ENCODE measurements at places on chromosomes 2 and 18. TPM values are rescaled to one million over a fixed set of nuclear protein-coding genes. Genes with fewer than 3 reads are reported as not detected.

DNA sequence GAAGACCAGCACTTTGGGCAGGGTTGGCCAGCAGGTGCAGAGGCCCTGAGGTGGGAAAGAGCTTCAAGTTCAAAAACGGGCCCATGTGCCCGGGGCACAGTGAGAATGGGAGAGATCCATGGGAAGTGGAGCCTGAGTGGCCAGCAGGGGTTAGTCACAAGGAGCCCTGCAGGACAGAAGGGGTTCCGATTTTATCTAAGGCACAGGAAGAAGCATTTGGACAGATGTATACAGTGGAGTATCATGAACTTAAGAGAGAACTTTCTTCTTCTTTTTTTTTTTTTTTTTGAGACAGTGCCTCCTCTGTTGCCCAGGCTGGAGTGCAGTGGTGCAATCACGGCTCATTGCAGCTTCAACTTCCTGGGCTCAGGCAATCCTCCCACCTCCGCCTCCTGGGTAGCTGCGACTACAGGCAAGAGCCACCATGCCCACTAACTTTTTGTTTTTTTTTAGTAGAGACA, 24.0 kb downstream of the WIPF1 start:
- no peak overlapping the region for H3K27ac ChIP-seq
- no peaks in the 10 kb centered on the region for H3K4me1 ChIP-seq
- H3K36me3 ChIP-seq, result no peaks in the 10 kb centered on the region
- DNase-seq, result no peak

DNA sequence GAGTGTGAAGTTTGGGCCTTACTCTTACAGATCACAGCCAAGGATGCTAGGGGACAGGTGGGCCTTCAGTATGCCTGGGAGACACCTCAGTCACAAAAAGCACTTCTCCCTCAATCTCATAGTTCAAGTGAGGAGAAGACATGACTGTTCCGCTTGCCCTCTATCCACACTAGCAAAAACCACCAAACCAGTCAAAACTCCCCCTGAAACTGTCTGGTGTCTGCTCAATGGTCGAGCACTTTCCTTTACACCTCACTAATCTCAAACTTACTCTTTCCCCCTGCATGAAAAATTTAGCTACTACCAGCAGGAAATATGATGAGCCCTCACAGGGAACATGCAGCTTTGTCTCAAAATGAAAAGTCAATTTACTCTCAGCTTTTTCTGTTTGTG, 232.2 kb downstream of the TRIB2 start:
- H3K36me3 ChIP-seq, result no peaks in the 10 kb centered on the region
- no peak overlapping the region for H3K27ac ChIP-seq
- no peak overlapping the region for H3K4me3 ChIP-seq
- no peak for DNase-seq
- H3K27me3 ChIP-seq, result no peaks in the 10 kb centered on the region

The IL36A gene
- not detected for total RNA-seq

The ARHGAP28 gene
- total RNA-seq, result 2.9 TPM

GRCh38 chr2:1777781-1778180, 33.5 kb upstream of the PXDN start:
- H3K36me3 ChIP-seq, result no peaks in the 10 kb centered on the region
- DNase-seq, result no peak
- H3K27me3 ChIP-seq, result no peaks in the 10 kb centered on the region
- no peaks in the 10 kb centered on the region for H3K4me1 ChIP-seq
- H3K27ac ChIP-seq, result no peak overlapping the region

DNA sequence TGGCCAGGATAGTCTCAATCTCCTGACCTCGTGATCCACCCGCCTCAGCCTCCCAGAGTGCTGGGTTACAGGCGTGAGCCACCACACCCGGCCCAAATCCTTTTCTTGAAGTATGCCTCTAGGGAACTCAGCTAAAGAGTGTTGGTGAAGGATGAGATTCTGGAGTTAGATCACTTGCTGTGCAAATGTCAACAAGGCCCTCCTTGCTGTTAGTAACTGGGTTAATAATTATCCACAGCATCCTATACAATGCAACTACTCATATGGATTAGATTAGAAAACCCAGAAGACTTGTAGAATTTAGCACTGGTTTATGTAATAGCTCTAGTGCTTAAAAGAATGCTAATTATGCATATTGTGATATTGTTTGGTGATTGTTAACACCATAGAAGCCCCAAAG, 310.8 kb upstream of the TFPI start:
- H3K27ac ChIP-seq, result no peak overlapping the region
- no peaks in the 10 kb centered on the region for H3K27me3 ChIP-seq
- H3K36me3 ChIP-seq, result no peaks in the 10 kb centered on the region
- H3K4me1 ChIP-seq, result no peaks in the 10 kb centered on the region

DNA sequence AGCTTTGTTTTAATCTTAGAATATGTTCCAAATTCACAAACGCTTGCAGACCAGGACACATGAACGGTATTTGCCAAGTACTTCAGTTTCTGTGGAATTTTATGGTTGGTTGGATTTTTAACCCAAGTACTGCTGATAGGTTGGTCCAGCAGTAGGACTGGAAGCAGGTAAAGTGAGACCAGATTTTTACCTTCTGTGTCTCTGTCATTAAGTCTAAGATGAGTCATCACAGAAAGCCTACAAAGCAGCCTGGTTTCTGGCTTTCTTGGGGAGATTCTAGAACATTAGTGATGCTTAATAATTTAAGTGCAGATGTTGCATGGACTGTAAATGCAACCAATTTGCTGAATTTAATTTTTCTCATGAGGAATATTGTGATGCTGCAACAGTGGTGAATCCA, 100.5 kb downstream of the SCG2 start:
- no peaks in the 10 kb centered on the region for H3K27me3 ChIP-seq
- DNase-seq, result no peak
- H3K27ac ChIP-seq, result no peak overlapping the region
- H3K36me3 ChIP-seq, result no peaks in the 10 kb centered on the region
- H3K4me1 ChIP-seq, result no peaks in the 10 kb centered on the region

GRCh38 chr2:21800356-21800755, 676.6 kb downstream of the TDRD15 start:
- DNase-seq, result no peak
- no peaks in the 10 kb centered on the region for H3K36me3 ChIP-seq
- no peak overlapping the region for H3K27ac ChIP-seq
- no peak overlapping the region for H3K4me3 ChIP-seq
- no peaks in the 10 kb centered on the region for H3K4me1 ChIP-seq

GRCh38 chr2:28904295-28904694, 9.8 kb downstream of the WDR43 start:
- no peak overlapping the region for H3K4me3 ChIP-seq
- no peaks in the 10 kb centered on the region for H3K4me1 ChIP-seq
- no peak overlapping the region for H3K27ac ChIP-seq
- H3K36me3 ChIP-seq, result no peaks in the 10 kb centered on the region

GRCh38 chr2:9797681-9798556, 45.4 kb upstream of the TAF1B start:
- H3K27ac ChIP-seq, result peak overlapping the region; percentile 63
- DNase-seq, result peak; percentile 59
- H3K36me3 ChIP-seq, result no peaks in the 10 kb centered on the region
- peaks cover 19% of the 10 kb centered on the region for H3K4me1 ChIP-seq

- H3K27ac ChIP-seq, result peak overlapping the region; percentile 15
- H3K27me3 ChIP-seq, result no peaks in the 10 kb centered on the region
- no peaks in the 10 kb centered on the region for H3K4me1 ChIP-seq
- no peaks in the 10 kb centered on the region for H3K36me3 ChIP-seq
Observed at GRCh38 chr18:62399781-62400308, 74.7 kb downstream of the TNFRSF11A start.

The RAD51AP2 gene
- total RNA-seq, result 0.12 TPM

The SERPINE2 gene
- 13.6 TPM for total RNA-seq

Measured in colonic mucosa (tissue), 4 donors.